ENCODE measurements at places on chromosomes 7 and 10. TPM values are rescaled to one million over a fixed set of nuclear protein-coding genes. Genes with fewer than 3 reads are reported as not detected.

EIF5AL1 gene
- 2.4 TPM for polyA plus RNA-seq

PDE1C gene
- polyA plus RNA-seq: 4.9 TPM

SPOCK2 gene
- polyA plus RNA-seq: 137 TPM

PRSS37 gene
- 0.14 TPM for polyA plus RNA-seq

DNA sequence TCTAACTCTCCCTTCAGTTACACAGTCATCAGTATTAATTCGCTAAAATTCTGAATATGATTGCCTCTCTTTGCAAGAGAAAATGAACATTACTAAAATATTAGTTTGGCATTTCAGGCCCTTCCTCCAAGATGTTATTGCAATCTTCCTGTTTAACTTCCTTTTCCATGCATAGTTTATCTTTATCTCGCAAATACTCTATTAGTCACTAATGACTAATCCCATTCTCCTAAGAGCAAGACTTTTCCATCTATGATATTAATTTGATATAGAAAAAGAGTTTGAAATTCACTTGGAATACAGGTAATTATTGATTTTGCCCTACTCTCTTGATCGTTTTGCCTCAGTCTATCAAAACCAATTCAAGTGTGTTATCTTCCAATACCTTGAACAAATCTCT lies 41.8 kb upstream of the SEMA3A start:
- DNase-seq: no peak

DNA sequence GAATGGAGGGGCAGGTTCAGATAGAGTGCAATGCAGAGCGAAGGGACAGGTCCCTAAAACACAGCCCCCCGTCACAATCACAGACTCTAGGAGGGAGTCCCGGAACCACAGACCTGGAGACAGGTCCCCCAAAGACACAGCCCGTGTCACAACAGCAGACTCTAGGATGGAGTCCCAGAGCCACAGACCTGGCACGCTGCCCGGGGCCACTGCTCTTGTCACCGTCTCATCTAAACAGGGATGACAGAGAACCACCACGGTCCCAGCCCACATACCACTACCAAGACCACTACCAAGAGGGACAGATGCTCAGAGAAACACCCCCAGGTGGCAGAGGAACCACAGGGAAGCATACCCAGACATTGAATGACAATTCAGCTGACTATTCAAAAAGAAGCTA lies 183.9 kb downstream of the TCERG1L start:
- no peak for DNase-seq

GRCh38 chr7:2358968-2359527 lies 4.4 kb downstream of the EIF3B start:
- no peak for DNase-seq

DNA sequence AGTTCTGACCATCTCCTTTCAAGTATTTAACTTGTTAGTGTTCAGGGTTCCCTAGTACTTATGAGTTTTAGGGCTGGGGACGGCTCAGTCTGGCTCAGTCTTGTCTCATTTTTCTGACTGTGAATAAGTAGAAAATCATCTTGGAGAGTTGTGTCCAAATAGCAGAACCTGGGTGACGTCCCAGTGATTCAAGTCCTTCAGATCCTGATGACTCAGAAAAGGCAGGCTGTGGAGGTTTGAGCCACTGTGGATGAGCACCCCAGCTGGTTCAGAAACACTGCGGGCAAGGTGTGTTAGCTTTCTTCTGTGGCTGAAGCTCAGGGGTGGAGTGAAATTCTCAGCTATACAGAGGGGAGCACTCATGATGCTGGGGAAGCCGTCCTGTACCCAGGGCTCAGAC lies 154.4 kb upstream of the NPY start:
- no peak for DNase-seq

DNA sequence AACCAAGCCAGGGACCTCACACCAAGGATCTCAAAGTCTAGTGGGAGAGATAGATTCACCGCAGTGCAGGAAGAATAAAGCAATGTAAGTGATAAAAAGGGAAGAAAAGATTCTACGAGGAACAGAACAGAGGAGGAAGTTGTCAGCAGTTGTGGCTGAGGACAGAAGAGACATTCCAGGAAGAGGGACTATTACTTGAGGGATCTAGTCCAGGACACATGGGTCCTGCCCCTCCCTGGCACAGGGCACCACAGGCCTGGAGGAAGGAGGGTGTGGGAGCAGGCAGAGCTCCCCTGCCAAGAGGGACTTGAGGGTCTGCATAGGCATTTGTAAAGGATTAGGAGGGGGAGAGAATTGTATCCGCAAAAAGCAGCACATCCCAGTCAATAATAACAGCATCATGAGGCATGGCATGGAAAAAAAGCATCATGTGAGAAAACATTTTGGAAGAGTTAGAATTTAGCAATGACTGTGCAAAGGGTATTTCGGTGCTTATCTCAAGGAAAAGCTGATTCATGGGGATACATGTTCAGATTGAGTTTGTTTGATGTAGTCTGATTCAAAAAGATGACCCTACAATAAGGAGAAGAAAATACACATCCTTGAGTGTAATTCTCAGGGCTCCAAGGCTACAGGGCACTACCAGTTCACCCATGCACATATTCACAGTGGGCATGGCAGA lies 12.7 kb downstream of the C10orf71 start:
- DNase-seq: no peak

DNA sequence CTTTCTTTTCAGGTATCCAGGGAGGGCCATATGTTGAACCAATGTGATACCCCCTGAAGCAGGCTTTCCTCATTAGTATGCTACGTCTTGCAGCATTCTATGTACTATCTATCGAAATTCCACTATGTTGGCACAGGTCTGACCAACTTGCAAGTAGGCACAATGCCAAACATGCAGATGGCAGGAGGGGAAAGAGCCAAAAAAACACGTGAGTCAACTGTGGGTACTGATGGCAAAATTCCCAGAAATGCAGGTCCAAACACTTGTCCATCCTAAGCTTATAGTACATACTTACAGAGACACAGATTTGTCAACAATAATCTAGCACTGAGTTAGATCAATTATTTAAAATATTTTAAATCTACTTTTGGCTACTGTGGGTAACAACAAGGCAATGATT lies 394.9 kb downstream of the DGKB start:
- no peak for DNase-seq

- DNase-seq: peak; percentile 74
Observed at GRCh38 chr10:11757821-11758463, 15.8 kb downstream of the ECHDC3 start.

GRCh38 chr10:127524229-127524628 lies 24.9 kb upstream of the NPS start:
- no peak for DNase-seq

- no peak for DNase-seq
Observed at GRCh38 chr7:157542068-157543021, 205.5 kb downstream of the DNAJB6 start.

DNA sequence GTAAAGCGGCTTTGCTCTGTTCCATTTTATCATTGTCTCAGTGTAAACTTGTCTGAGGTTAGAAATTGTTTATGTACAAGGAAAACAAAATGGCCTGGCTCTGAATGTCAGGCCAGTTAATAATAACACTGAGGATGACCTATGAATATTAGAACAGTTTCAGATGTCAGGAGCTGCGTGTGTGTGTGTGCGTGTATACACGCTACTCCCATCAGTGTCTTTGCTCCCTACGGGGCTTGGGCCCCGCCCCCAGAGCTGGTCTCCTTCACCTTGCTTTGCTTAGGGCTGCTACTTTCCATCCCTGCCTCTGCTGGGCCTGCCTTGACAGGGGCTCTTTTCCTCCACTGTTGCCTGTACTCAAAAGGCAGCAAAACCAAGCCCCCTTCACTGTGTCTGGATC lies 142.3 kb upstream of the BET1 start:
- no peak for DNase-seq

DNA sequence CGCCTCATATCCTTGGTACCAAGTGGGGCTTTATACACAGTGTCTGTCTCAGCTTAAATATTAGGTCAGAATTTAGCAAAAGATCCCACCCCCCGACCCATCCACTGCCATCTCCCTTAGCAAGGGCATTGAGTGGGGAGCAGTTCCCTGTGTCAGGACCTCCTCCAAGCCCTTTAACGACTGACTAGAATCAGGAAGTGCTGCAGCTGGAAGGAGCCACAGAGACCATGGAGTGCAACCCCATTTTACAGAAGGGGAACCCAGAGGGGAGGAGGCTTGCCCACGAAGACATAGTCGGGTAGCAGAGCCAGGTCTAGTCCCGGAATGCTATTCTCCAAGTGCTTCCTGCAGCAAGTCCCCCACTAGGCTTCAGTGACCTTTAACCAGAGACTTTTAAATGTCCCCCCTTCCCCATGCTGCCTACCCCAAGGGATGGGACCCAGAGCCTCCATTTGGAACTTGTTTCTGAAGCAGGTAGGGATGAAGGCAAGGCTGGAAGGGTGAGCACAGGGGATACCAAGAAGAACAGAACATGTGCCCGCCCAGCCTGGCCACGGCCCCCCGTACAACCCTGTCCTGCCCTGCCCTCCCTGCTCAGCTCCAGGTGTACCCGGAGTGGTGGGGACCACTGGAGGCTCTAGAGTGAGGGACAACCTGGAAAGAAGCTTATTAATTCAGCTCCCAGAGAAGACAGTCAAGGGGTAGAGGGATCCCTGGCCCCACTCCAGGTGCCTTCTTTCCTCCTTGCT lies 41.3 kb downstream of the C10orf105 start:
- DNase-seq: no peak

DNA sequence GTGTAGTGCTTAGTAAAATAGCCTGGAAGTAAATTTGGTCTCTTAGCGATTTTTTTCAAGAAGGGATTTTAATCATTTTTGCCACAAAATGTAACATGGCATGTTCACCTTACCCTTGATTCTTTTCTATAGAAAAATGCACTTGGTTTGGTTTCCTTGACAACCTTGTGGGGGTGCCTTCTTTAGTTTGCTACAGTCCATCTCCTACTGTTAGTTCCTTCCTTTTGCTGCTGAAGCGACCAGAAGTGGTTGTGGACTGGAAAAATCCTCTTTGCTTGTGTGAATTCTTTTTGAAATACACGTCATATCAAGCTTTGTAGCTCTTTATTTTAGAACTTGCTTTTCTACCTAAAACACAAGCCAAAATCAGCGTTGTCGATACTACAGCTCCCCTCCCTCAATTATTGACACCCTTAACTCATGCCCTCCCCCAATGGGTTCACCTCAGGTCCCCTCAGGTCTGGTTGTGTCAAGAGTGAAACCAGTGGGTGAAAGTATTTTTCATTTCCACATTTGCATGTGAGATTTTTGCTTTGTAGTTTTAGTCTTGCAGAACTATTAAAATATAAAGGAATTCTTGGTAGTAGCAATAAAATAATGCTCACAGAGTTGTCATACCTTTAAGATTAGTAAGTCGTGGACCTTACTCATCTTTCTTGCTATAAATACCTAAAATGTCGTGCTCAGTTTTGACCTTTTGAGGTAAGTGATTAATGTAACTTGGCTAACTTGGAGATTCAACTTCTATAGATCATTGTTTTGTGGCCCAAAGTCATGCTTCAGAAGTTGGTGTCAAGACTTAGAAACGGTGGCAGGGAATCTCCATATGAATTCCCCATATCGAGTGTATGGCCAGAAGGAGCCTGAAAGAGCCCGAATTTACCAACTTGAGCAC lies 1.5 kb downstream of the ACTR3B start:
- no peak for DNase-seq

Measured in left renal pelvis (tissue), 4 donors.